Non-pigmented ciliary epithelial cell (primary cell): ENCODE measurements at places on chromosomes 2 and 18.

DNA sequence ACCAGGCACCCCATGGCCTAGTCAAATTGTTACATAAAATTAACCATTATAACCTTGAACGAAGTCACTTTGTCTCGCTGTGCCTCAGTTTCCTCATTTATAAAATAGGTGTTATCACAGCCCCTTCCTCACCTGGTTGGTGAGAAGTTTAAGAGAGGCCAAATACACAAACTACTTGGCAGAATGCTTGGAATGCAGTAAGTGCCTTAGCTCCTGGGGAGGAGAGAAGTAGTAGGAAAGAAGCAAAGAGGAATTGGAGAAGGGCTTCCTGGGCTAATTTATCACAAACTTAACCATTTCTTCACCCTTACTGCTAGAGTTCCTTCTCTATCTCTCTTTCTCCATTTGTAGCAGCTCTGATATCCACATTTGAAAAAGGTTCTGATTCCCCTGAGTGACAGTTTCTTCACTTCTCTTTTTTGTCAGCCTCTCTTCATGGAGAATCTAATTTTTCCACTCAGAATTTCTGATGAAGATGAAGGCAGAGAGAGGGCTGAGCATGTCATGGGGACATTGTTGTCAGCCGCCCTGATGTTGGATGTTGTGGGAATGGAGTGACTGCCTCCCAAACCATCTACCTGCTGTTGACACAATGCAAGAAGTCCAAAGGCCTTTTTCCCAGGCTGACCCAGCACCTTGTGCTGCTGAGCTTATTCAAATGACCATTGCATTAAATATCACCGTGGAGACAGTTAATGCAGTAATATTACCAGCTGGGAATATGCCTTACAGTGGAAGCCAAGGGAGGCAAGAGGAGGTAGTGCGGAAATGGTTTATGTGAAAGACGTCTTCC lies 60.4 kb downstream of the BOD1L2 start:
- no peak for DNase-seq

GRCh38 chr2:53939656-53940055 lies 31.1 kb downstream of the PSME4 start:
- peak; percentile 20 for DNase-seq

GRCh38 chr18:22639026-22639463 lies 221.3 kb upstream of the CTAGE1 start:
- peak; percentile 94 for DNase-seq

GRCh38 chr2:65061910-65062339 lies 5.7 kb downstream of the CEP68 start:
- no peak for DNase-seq

GRCh38 chr2:67462738-67463496 lies 65.8 kb downstream of the ETAA1 start:
- DNase-seq: no peak

- no peak for DNase-seq
These were observed 145.7 kb upstream of the HDAC4 start for GRCh38 chr2:239546541-239546940.

GRCh38 chr2:80185091-80185490 lies 119.5 kb downstream of the LRRTM1 start:
- DNase-seq: no peak

DNA sequence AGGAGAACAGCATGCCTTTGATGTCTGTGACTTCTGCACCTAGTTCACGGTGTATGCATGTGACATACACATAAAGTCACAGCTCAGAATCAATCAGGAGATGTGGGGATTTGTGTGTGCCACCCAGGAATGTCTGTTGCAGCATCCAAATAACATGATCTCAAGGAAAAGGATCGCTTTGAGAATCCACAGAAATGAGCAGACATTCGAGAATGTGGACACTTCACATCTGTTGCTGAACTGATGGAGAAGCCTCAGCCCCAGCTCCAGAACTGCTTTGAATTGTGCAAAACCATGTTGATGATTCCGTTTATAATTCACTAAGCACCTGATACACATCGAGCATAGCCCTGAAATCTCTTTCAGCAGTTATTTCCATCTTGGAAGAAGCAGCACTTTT lies 208.6 kb downstream of the CMPK2 start:
- DNase-seq: no peak

- peak; percentile 49 for DNase-seq
These were observed 865.5 kb downstream of the DSC3 start for GRCh38 chr18:30177056-30177455.

- DNase-seq: no peak
These were observed 118.7 kb downstream of the VAPA start for GRCh38 chr18:10032331-10033015.

DNA sequence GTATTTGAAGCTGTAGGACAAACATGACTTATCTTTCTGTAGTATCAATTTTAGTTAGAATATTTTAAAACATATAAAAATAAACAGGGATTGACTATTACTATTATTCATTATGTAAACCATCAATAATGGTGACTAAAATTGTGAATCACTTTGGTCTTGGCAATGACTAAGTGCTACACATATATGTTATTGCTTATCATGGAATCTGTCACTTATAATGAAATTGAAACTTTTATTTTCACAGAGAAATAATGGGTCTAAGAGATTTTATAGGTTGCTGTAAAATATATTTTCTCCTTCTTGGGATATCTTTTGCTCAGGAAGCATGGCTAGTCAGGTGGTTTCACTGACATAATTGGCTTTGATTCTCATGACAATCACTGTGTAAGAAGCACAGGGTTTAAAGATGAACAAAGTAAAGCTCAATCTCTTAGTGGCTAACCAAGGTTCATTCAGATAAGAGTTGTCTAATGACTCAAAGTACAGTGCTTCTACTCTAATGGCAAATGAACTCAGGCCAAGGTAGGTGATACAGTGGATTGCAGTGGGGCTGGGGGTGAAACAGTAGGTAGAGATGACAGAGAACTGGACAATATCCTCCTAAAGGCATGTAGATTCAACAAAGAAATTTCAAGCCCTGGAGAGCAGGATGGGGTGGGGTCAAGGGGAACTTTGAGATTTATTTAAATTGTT lies 98.6 kb upstream of the FANCL start:
- DNase-seq: no peak

DNA sequence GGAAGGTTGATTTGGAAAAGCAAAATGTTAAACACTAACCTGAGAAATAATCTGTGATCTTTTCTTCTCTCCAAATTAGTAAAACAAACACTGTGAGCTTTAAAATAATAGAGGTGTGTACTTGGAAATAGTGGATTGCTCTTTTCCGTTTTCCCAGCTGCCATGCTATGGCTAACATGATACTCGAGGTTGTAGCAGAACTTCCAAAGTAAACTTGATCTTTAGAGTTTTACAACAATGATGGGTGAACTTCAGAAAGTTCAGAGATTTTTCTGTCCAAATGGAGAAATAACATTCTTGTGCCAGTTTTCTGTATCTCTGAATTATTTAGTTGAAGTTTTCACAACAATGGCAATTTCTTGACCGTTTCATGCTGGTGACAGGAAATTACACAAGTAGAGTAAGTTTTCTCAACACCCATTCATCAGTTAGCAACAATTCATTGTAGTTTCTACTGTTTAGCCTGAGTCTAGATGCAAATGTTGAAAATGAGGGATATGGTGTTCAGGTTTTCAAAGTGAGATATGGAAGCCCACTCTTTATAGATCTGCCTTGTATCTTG lies 135.3 kb upstream of the CTAGE1 start:
- no peak for DNase-seq

- DNase-seq: no peak
These were observed 166.8 kb downstream of the BCL2 start for GRCh38 chr18:63152791-63153190.

DNA sequence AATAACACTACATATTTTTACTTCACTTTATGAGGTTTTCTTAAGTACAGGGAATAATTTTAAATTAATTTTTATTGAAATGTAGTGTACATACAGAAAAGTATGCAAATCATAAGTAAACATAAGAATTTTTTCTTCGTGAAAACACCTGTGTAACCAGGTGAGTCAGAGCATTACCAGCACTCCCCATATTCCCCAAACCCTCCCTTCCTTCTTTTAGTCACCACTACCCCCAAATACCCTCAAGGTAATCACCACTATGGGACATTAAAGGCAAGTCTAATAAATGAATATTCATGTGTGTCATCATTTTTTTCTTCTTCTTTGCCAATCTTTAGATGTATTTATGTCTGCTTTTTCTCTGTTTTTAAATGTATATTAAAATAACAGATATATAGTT lies 139.9 kb upstream of the LTBP1 start:
- DNase-seq: no peak

GRCh38 chr18:45837283-45838070 lies 12.0 kb downstream of the SIGLEC15 start:
- no peak for DNase-seq

GRCh38 chr2:82837588-82838304 lies 1621.3 kb downstream of the SUCLG1 start:
- DNase-seq: peak; percentile 78

GRCh38 chr2:41896186-41896846 lies 151.5 kb upstream of the PKDCC start:
- DNase-seq: no peak

- DNase-seq: no peak
These were observed 154.7 kb upstream of the LRP1B start for GRCh38 chr2:142285480-142285879.

DNA sequence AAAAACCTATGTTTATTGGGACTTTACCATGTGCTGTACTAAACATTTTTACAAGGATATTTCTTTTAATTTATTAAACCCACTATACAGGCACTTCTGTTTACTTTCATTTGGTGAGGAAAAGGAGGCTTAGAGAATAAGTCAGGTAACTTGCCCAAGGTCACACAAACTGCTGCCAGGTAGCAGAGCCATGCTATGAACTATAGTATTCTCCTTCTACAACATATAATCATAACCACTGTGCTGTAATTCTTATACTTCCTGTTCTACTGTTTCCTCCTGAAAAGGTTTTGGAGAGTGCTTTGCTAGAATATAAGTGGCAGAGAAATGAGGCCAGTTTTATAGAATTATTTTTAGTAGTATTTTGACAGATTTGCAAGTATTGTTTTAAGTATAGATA lies 29.5 kb downstream of the SLC39A10 start:
- DNase-seq: no peak

DNA sequence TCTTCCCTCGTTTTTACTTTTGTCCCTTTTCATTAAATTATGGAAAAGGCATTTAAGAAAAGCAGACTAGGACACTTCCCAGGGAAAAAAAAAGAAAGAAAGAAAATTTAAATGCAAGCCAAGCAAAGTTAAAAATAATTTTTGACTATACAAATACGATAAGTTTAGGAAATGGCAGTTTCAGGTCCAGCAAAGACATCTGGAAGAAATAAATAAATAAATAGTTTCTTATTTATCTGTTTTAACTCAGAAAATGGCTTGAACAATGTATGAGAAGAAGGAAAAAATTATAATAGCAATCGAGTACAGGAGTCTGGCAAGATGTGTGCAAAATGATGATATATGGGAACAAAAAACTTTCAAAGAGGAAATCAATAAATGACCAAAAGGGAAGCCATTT lies 114.6 kb upstream of the NCKAP5 start:
- no peak for DNase-seq

GRCh38 chr2:18124116-18124835 lies 245.8 kb downstream of the KCNS3 start:
- no peak for DNase-seq

DNA sequence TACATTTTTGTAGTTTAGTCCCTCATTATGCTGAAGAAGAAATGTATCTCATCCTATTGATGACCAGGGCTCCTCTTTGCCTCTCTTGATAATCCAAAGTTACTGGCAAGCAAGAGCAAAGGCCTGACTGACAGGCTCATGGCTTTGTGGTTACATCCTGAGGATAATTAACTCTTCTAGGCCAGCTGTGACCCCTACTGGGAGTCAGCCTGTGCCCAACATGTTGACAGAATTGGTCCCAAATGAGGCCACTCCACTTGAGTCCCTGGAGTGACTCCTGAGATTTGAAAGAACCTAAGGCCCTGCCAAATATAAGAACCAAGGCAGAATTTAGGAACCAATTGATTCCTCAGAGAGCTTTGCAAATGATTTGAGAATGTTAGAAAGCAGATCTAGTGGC lies 973.8 kb upstream of the CELF4 start:
- DNase-seq: no peak

DNA sequence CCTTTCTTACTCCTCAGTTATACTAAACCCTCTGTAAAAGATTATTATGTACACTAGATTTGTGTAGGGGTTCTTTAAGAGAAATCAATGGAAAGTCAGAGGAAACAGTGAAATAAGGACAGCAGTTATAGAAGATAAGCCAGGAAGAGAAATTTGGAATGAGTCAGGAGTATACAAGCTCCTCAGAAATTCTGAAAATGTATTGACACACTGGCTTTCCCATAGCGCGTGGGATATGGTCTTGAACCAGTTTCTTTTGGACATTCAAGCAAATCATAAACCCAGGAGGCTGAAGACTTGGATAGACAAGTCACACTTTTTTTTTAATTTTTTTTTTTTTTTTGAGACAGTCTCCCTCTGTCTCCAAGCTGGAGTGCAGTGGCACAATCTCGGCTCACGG lies 316.1 kb upstream of the MMADHC start:
- DNase-seq: no peak

DNA sequence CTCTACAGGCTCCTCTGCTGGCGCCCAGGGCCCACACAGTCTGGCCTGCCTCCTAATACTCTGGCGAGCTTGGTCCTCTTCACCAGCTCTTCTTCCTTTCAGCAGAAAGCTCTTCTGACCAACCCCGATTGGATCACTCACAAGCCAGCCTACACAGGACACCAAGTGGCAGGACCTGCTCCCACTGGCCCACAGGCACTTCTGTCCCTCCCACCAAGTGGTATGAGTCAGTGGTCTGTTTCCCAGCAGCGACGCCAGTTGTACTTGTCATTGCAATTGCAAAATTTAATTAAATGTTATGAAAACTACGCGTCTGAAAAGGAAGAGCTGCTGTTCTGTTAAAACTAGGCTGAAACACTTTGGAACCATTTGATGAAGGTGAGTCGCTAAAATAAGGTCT lies 46.7 kb downstream of the NDUFA10 start:
- DNase-seq: peak; percentile 35

GRCh38 chr2:103991591-103991990 lies 862.3 kb upstream of the POU3F3 start:
- no peak for DNase-seq

DNA sequence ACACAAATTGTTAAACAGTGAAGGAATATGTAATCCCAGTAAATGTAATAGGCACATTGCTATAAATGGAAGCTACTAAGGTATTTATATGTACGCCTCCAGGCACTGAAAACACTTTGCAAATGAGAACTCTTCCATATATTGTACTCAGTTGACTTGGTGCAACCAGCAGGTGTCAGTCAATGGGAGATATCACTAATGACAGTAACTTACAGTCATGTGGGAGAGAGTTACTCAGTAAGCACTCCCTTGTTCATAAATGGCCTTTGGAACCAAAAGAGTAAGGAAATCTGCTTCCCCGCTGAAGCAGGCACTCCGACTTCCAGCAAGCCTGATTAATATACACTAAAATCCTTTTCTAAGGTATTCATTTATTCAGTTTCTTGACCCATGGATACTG lies 5.9 kb downstream of the MDH1 start:
- DNase-seq: no peak

- no peak for DNase-seq
These were observed 381.2 kb downstream of the MBD2 start for GRCh38 chr18:53843113-53843760.

- peak; percentile 67 for DNase-seq
These were observed 120.9 kb upstream of the COL3A1 start for GRCh38 chr2:188853307-188853706.
